ENCODE measurements at places on chromosomes 11 and 22.
A peak's percentile ranks its signal among the peaks of the same experiment; 100 is the strongest.

GRCh38 chr11:72591785-72592502 is 82.3 kb downstream of the PDE2A start:
- no peak for DNase-seq

DNA sequence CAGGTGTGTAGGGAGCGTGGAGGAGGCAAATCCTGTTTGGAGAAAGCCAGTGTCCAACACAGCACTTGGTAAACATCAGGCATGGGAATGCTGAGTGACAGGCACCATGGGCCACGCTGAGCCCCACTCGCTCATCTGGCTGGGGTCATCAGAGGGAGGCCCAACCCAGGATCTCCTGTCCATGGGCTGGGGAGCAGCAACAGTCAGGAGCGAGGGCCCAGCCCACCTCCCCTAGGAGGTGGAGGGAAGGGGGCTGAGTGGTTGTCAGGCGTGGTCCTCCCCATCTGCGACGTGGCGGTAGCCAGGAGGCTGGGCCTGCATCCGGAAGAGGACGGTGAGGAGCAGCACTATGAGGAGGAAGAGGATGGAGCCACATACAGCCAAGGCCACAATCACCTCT is 8.8 kb downstream of the ACP2 start:
- DNase-seq, result no peak

GRCh38 chr11:121575250-121575962 is 122.6 kb upstream of the SORL1-AS1 start:
- peak; percentile 2 for DNase-seq

- DNase-seq, result peak; percentile 36
Observed at GRCh38 chr22:28883917-28884746, 760 bp downstream of the ZNRF3 start.

DNA sequence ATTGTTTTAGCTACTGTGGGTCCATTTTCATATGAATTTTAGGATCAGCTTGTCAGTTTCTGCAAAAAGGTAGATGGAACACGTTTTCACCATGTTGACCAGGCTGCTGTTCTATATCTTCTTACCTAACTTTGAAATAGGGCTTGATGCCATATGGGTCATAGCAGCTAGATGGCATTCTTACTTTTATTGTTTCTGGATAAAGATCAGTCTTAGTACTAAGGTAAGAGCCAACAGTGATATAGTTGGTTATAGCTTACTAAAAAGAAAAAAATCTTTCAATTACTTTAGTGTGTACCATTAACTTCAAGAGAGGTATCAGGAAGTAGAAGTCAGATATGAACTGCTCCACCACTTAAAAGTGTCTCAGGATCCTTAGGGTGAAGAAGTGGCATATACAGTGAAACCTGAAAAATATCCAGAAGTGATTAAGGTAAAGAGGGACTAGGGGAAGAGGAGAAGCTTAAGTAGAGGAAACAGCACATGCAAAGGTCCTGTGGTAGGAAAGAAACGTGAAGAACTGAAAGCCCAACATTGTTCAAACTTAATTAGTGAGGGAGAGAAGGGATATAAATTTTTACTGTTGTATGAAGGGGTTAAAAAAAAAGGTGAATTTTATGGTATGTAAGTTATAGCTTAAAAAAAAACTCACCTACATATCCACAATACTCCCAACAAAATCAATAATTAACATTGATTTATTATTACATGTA is 59.9 kb upstream of the B3GNT6 start:
- no peak for DNase-seq

DNA sequence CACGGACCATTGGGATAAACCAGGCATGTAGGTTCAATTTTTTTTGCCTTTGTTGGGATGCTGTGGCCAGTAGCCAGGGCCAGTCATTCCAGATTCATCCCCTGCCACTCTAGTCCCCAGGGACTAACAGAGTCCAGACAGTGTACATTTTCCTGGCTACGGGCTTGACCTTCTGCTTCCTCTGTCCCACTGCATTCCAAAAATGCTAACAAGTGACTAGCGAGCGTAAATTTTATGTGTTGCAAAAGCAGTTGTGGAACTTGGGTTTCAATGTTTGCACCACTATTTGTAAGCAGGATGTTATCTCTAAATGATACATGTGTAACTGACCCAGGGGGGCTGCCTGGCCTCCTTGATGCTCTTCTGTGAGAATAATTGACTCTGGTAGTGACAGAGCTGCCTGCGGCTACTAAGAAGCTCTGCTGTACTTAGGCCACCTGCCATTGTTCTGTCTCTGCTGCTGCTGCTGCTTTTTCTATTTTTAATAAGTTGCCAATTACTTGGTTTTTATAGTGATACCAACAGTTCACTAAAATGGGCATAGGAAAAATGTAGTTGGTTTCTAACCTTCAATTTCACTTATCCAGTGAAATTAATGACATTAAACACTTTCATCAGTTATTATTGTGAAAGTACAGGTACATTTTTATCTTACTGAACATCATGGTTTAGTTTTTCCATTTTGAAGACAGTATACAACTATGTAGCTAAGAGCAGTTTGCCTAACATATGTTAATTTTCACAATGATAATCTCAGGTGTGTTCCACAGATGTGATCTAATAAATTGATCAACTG is 26.8 kb downstream of the TNRC6B start:
- DNase-seq, result no peak

- no peak for DNase-seq
Observed at GRCh38 chr11:109892321-109892794, 200.8 kb upstream of the ZC3H12C start.

GRCh38 chr11:96869207-96869606 is 479.4 kb downstream of the JRKL start:
- DNase-seq, result no peak

GRCh38 chr22:40605761-40606160 is 30.8 kb downstream of the MRTFA start:
- no peak for DNase-seq

DNA sequence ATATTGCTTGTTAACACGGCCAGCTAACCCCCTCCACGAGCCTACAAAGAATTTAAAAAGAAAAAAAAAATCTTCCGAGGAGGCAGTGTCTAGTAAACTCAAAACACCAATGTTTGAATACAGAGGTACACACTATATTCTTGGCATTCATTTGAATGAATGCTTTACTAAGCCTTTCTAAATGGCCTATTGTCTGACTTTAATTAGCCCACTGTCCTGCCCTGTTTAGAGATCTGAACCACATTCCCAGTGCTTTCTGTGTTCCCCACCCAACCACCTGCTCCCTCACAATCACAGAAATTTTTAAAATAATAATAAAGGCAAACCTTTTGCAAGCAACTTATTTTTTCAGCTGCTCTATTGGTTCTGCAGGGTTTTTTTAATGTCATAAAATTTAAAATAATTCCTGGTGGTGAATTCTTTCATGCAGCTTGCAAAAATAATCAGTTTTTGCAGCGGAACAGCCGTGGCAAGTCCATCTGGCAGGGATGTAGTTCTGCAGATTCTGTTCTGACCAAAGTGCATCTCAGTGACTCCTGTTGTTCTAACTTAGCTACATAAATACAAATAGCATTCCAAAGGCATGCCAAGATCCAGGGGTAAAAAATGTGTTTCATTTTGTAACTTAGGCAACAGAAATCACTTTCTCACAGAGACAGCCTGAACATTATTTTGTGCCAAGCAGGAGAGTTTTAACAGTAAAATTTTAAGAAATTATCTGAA is 23.8 kb downstream of the POU2AF2 start:
- no peak for DNase-seq

DNA sequence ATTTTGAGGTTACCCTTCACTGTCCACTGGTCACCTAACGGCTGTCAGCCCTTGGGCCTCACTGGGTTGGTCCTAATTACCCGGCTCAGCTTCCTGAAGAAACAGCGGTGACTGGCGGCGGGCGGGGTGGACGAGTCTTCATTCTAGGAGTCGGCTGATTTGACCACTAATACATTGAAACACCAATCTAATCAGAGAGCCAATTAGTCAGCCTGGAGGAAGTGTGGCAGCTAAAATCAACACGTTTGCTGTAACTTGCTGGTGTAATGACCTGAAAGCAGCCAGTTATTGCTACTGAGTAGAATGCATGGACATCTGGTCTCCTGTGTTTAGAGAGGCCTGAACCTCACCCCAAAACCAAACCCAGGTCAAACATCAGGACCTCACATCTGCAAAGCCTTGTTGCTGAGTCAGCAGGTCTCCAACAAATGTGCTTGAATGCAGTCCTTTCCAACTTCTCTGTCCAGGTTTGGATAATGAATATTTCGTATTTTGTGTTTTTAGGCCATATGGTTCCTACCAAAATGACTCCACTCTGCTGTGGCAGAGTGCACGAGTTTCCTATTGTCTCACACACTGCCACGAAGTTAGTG is 496.4 kb downstream of the BRD1 start:
- no peak for DNase-seq

GRCh38 chr22:32991353-32992101 is 66.7 kb downstream of the SYN3 start:
- DNase-seq, result no peak

Measured in ACHN (cell line).